ENCODE measurements at places on chromosomes 1 and 21.

DNA sequence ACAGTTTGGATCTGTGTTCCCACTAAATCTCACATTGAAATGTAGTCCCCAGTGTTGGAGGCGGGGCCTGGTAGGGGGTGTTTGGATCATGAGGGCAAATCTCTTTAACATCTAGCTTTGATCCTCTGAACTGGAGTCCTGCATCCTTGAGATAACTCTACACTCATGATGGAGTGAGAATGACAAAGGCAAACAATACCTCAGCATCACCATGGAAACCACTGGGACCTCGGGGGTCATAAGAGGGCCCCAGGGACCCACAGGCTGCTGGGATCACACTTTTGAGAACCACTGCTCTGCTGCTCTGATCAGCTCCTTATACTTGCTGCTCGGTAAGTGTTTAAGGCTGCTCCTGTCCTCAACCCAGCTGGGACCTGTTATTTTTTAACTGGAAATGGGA lies 13.4 kb upstream of the OBSCN start:
- no peak for DNase-seq

GRCh38 chr1:1550591-1551432 lies 10.4 kb upstream of the TMEM240 start:
- peak; percentile 61 for DNase-seq

DNA sequence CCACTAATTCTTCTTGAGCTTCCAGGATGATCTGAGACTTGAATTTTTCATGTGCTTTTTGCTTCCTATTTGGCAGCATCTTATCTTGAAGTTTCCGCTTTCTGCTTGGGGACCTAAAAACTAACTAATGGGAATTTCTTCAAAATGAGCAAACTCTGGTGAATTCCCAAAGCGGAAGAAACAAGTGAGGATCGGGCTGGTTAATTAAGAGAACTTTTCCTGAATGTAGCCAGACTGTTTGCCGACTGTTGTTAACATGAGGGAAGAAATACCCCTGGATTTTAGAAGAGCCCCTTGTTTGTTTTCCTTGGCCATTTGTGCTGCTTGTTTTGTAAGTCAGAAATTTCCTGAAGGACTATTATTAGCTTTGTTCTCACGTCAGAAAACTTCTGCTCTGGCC lies 6.1 kb upstream of the SELE start:
- no peak for DNase-seq

GRCh38 chr21:33286600-33287456 lies 20.7 kb downstream of the IL10RB start:
- DNase-seq = peak; percentile 61

GRCh38 chr1:213369465-213369864 lies 318.4 kb downstream of the RPS6KC1 start:
- DNase-seq = no peak
